ENCODE measurements at places on chromosomes 2 and 18.

DNA sequence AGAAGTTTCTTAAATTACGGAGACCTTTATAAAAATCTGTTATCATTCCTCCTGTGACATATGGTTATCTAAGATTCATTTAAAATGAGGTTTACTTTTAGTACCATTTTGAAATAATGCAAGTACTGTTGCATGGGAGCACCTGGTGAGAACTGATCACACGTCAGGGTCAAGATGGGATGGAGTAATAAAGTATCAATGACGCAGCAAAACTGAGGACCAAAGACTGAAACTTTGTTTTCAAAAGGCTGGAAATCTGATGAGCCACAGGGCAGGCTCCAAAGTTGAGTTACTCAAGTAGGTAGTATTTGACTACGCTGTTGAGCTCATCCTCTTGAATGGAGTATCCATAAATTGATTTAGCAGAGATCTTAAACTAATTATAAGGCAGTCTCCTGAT, 411.9 kb upstream of the ZNF804A start:
- DNase-seq, result no peak

- DNase-seq, result no peak
These were observed 242.1 kb upstream of the RGPD4 start for GRCh38 chr2:107584577-107584976.

GRCh38 chr18:26482569-26482968, 65.8 kb downstream of the KCTD1 start:
- DNase-seq, result no peak

DNA sequence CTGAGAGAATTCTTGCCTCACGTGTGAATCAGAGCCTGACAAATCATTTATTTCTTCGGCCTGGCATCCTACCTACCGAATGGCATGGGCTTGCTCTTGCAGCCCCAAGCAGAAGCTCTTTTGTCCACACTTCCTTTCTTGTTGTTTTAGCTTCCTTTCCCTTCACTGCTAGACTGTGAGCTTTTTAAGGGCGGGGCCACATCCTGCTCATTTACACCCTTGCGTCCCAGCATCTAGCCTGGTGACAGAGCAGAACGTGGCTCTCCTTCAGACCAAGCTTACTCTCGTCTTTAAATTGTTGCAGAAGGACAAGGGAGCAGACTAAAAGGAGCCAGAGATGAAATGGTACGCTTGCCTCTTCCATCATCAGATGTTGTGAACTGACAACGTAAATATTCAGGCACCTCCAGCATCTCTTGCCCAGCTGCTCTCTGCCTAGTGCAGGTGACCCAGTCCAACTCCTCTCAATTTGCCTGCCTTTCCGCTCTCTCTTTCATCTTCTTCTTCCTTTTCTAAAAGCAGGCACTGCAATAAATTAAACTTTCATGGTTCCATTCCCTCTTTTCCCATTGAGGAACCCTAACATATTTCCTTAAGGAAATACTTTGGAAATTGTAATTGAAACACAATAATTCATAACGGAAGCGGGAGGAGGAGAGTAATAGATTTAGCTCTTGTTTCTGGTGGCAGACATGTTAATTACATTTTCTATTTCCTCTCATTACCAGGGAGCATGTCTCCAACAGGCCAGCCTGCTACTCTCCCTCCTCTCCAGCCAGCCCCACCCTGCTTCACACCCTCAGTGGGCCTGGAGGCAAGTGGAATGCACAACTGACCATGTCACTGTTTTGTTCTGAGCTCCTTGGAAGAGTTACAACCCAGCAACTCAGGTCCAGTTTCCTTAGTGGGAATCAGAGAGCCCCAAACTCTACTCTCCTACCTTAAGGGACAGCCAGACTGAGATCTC, 228.1 kb upstream of the TRIB2 start:
- DNase-seq, result no peak

GRCh38 chr2:1234731-1235308, 178.4 kb upstream of the TPO start:
- no peak for DNase-seq

GRCh38 chr2:155250800-155251199, 552.3 kb downstream of the KCNJ3 start:
- DNase-seq, result no peak

- no peak for DNase-seq
These were observed 102.0 kb downstream of the RIT2 start for GRCh38 chr18:43013486-43013885.

DNA sequence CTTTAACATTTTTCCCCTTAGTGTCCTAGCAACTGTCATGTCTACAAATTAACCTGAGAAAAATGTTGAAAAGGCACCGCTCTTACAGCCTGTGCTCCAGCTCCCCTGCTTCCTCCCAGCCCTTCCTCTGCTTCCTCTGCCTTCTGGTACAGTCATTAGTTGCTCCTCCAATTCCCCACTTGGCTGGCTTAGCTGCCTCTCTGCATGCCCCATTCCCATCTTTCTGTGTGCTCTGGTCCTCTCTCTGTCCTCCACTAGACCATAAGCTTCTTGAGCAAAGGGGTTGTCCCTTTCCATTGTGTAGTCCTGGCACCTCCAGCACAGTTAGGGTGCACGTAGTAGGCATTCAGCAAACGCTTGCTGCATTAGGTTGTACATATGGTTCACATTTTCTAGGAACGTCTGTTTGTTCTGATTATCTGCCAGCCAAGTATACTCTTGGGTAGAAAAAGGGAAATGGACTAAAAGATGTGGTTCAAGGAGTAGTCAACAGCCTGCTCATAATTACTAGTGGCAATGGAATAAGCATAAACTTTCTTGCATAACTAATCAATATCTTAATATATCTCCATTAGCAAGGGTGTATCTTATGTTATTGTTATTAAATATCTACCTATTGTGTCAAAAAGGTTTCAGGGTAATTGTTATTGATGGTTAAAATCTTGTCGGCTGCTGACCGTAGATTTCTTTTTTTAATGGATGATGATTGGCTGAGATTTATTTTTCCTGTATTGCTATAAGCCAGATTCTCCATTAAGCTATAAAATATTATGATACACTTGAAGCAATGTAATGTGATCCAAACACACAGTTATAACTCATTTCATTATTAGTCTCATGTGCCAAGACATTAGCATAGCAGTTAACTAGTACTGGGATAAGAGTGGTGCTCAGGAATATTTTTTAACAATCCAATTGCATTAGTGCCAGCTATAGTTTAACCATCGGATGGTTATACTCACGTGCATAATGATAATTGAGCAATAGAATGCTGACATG, 340.1 kb downstream of the SLC4A3 start:
- DNase-seq, result no peak

DNA sequence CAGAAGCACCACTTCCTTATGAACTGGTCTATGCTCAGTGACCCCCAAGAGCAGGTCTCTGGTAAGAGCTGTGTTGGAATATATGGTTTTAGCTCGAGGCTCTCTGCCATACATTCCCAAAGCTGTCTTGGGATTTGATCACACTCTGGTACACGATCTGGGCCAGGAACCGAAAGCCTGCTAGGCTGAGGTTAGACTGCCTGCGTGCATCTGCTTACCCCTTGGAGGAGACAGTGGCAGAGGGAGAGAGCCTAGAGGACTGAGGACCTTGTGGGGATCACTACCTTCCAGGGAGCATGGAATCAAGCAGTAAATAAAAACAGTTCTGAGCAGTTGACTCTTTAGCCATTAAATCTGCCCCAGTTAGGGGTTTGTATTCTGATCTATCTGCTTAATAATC, 63.7 kb downstream of the ZNF532 start:
- no peak for DNase-seq

GRCh38 chr2:46062637-46063412, 234.4 kb upstream of the EPAS1 start:
- DNase-seq, result peak; percentile 11

- DNase-seq, result no peak
These were observed 45.0 kb upstream of the NRP2 start for GRCh38 chr2:205637320-205637602.

DNA sequence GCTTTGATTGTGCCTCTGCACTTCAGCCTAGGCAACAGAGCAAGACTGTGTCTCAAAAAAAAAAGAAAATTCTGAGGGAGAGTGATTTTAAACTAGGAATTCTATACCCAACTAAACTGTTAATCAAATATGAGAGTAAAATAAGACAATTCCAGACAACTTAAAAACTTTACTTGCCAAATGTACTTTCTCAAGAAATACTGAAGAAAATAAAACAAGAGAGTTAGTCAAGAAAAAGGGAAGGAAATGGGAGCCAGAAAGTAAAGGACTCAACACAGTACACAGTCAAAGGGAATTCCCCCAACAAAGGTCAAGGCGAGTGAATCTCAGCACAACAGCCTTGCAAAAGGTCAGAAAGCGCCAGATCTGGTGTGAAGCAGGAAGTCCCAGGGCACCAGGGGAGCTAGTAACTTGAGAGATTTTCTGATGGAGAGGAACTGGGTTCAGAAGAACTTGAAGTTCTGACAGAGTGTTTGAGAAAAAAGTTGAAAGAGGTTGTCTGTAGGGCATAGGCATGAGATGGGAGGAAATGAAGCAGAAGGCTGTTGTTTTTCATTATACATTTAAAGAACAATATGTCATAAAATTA, 22.6 kb upstream of the TBC1D8 start:
- no peak for DNase-seq

GRCh38 chr2:116510117-116510671, 1304.3 kb upstream of the DDX18 start:
- no peak for DNase-seq

- no peak for DNase-seq
These were observed 166.0 kb upstream of the VWC2L start for GRCh38 chr2:214244847-214245246.

DNA sequence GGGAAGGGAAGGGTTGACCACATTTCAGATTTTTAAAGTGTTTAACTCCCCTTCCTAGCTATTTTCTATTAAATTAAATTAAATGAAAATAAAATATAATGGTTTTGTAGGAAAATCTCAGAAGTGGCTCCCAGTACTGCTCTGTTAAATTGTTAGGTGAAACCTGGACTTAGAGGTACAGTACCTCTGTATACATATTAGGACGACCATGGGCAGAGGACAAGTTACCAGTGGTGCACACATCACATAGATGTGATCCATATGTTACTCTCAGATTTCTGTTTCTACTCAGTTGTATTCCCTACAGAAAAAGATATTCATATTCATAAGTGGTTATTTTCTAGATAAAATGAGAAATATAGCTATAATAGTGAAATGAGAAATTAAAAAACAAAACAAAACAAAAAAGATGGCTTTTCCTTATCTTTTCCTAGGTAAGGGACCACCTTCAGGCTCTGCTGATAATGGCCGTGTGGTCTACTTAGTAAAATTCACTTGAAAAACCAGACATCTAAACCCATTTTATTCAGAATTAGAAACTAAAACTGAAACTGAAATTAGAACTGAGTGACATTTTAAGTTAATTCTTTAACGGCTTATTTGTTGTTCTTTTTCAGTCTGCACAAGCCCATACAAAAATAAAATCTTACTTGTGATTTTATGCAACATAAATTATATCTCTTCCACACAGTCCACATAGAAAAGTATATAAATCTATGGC, 832.5 kb upstream of the CHAC2 start:
- DNase-seq, result no peak

DNA sequence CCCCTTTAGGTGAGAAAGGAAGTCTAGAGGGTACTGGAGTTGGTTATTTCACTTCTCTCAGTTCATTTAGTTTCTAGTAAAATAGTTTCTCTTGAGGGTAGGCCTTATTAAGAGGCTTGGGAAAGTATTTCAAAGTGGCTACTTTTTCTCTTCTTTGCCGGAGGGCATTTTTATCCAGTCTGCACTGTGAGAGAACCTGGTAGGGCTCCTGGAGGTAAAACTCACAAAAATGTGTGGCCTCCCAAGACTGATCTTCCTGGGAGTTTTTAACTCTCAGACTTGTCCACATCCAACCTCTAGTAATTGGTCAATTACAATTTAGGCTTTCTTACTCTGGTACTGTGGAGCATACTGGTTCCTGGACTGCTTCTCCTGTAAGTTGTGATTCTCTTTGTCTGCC, 28.0 kb downstream of the EHBP1 start:
- DNase-seq, result no peak

DNA sequence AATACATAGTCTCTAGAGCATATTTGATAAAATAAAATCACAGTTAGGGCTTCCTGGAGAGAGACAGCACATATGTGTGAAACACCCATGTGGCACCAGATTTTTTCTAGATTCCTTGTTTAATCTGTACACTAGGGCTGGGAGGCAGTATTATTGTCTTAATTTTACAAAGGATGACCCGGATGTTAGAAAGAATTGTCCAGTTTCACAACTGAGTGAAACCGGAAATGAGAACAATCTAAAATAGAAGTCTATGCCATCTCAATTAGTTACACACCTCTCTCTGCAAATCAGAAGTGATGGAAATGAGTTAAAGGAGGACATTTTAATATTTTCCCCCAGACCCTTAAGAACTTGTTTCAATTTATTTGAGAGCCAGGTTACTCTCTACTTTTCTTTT, 463.7 kb upstream of the DSEL start:
- DNase-seq, result no peak

- no peak for DNase-seq
These were observed 4.2 kb downstream of the NAPG start for GRCh38 chr18:10530002-10530401.

- no peak for DNase-seq
These were observed 10.1 kb downstream of the RFX8 start for GRCh38 chr2:101464841-101465240.

- no peak for DNase-seq
These were observed 200.1 kb downstream of the SMAD7 start for GRCh38 chr18:48750485-48751175.

DNA sequence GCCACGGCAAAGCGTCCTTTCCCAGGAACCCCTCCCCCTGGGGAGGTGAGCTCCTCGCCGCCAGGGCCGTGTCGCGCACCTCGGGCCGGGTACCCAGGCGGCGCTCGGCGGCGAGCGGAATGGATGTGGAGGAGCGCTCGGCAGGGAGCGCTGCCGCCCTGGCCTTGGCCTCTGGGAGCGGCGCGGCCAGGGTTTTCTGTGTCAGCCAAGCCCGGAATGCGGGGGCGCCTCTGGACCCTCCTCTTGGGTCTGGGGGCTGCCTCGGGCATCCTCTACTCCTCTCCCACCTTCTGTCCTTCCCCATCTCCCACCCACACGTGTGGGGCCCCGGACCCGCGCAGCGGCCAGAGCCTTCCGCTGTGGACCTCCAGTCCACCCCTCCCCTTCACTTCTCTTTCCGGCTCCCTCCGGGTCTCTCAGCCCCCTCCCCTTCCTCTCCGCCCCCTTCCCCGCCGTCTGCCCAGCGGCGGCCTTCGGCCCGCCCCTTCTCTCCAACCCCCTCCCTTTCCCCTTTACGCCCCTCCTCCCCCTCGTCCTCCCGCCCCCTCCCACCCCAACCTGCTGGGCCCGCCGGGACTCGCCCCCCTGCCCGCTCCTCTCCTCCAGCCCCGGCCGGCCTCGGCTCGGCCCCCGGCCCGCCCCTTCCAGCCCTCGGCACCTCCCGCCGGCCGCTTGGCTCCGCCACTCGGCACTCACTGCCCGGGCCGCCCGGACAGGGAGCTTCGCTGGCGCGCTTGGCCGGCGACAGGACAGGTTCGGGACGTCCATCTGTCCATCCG, at the start of gene MERTK:
MERTK (plus strand) TSS at position 684 of the 779 bp plus-strand sequence. CDS start 129 bp downstream, outside the sequence.
- DNase-seq, result no peak

DNA sequence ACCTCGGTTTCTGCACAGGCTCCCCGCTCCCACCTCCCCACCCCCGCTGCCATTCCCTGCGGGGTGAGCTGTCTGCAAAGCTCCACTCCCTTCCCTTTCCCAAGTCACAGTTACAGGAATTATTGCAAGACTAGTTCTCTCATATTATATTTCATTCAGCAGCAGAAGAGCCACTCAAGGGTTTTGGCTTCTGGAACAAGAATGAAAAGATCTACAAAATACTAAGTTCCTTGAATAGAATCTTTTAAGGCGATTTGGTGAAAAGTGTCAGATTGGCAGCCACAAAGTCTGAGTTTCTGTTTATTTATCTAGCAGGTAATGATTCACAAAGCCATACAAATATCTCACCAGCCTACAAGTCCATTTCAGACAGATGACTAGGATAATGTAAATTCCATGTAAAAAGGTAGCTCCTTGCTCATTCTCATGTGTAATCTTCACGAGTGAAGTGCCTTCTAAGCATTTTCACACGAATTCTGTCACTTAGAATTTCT, 221.9 kb upstream of the RBBP8 start:
- DNase-seq, result no peak
